Stimulated activated CD4-positive, alpha-beta T cell treated with anti-CD3 and anti-CD28 coated beads, Interleukin-1b, Interleukin-23, amount 100 ng/mL, for 48 hours (primary cell): ENCODE measurements at places on chromosomes 3 and 15.

- no peak for DNase-seq
These were observed 64.5 kb upstream of the LRIG1 start for GRCh38 chr3:66565301-66565700.

DNA sequence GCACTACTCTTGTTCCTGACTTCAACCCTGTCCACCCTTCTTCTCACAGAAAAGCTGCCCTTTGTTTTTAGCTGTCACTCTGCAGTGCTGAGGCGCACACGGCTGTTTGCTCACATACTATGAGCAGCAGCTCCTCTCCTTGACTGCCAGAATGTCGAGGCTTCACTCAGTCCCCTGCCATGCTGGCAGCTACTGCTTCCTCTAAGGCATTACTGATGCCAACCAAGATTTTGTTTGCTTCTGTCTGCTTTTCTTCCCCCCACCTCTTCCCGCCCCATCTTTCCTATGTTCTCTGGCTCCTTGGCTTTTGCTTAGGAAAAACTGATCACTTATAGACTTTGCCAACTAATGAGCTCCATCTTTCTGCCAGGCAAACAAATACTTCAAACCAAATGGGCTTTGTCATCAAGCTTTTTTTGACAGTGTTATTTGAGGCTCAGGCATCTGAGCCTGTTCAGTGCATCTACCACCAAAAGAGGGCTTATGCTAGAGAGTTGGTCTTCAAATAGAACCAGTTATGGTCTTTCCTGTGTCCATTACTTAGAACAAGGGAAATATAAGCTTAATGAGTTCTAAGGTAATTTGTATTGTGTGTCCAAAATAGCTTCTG, 81.0 kb downstream of the FBXL2 start:
- DNase-seq: no peak

GRCh38 chr3:65992106-65992505, 46.6 kb downstream of the MAGI1 start:
- DNase-seq: no peak

- no peak for DNase-seq
These were observed 27.8 kb downstream of the YEATS2 start for GRCh38 chr3:183725387-183725786.

DNA sequence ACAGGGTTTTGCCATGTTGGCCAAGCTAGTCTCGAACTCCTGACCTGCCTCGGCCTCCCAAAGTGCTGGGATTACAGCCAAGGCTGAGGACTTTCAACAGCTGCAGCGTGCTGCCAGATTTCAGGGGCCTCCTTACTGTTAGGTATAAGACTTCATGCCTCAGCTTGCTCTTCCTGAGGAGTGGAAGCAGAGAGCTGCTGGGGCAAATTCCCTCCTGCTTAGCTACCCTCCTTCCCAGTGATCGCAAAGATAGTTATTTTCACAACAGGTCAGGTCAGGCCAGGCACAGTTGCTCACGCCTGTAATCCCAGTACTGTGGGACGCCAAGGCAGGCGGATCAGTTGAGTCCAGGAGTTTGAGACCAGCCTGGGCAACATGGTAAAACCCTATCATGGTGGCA, 2.6 kb upstream of the CPNE9 start:
- no peak for DNase-seq

DNA sequence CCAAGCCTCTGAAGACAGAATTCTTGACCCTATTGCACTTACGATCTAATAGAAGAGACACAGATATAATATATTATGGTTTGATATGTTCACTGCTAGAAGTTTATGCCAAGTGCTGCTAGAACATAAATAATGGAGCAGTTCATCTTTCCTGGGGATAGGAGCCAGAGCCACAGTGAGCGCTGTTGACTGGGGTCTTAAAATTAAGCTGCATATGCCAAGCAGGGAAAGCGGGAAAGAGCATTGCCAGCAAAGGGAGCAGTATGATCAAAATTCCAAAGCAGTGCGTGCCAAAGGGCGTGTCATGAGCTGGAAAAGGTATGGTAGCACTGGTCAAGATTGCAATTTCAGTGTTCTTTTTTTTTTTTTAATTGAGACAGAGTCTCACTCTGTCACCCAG, 49.1 kb upstream of the ABHD2 start:
- no peak for DNase-seq

DNA sequence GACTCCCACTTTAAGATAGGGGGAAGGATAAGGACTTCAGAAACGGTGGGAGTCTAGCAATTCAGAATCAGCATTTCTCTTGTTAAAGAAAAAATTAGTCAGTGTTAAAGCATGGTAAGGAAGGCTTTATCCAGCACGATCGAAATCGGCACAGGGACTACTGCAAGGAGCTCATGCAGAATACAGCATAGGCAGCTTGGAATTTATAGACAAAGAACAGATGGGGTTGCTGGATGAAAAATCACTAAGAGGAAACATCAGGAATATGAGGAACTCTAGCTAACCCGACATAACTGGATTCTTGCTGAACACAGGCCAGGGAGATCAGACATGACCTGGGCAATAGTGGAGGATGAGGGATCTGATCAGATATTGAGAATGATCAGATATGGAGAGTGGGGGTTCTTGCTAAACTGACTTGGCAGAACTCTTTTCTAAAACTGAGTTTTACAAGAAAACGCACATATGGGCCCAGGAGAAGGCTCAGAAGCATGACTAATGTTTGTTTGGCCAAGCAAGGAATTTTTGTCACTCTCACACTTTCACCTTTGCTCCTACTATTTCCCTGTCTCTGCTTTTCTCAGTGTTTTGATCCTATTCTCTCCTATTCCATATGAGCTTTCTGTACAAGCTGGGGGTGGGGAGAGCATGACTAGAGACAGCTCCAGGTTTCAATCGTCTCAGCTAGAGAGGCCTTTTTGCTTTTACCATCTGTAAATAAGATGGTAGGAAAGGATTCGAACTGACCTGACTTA, 3.9 kb upstream of the PLCH1 start:
- DNase-seq: no peak

GRCh38 chr15:94375997-94376396, 144.6 kb downstream of the MCTP2 start:
- no peak for DNase-seq

GRCh38 chr3:144810160-144810559, 838.5 kb downstream of the DIPK2A start:
- no peak for DNase-seq

DNA sequence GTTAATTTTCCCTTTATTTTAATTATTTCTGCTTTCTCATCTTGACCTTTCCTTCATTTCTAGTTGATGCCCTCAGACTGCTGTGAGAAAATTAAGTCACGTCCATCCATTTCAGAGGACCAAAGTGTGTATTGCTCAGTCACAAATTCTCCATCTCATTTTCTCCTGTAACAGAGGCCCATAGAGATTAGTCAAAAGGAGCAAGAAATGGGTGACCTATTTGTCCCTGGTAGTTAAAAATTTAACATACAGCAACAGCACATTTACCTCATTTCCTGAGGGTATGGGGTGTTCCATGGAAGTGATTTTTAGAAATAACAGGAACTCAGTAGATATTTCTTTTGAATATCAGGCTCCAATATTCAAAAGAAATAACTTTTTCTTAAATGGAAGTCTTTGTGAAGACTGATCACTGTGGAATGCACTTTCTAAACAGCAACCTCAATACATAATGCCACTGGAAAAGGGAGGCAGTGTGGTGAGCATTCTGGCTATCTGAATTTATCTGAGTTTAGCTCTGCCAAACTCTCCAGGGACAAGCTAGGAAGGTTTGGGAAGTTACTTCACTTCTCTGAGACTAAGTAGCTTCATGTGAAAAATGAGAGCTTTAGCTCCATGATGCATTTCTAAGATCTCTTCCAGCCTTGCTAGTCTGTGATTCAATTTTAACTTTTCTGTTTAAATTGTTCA, 808.2 kb downstream of the SQOR start:
- no peak for DNase-seq

- no peak for DNase-seq
These were observed 79.7 kb upstream of the RASGRF1 start for GRCh38 chr15:79170256-79170664.
